Brain (organoid and tissue), 16 donors: ENCODE measurements at places on chromosomes 7 and 10. TPM values are rescaled to one million over a fixed set of nuclear protein-coding genes. Genes with fewer than 3 reads are reported as not detected.
A peak's percentile ranks its signal among the peaks of the same experiment; 100 is the strongest.

Gene PALD1
- 6.4 TPM for polyA plus RNA-seq

Gene ATP6V0E2
- polyA plus RNA-seq: 390 TPM

Gene CNTNAP2
- polyA plus RNA-seq: 145 TPM

Gene SYT15
- 0.51 TPM for polyA plus RNA-seq

Gene INA
- 265 TPM for polyA plus RNA-seq

Gene GOT1
- 101 TPM for polyA plus RNA-seq

Gene SKIDA1
- polyA plus RNA-seq: 0.46 TPM

Gene SH2B2
- polyA plus RNA-seq: 8.3 TPM

Gene HMX3
- 12.9 TPM for polyA plus RNA-seq

- DNase-seq: no peak
Measured at GRCh38 chr10:110704906-110705476, 60.9 kb downstream of the RBM20 start.

DNA sequence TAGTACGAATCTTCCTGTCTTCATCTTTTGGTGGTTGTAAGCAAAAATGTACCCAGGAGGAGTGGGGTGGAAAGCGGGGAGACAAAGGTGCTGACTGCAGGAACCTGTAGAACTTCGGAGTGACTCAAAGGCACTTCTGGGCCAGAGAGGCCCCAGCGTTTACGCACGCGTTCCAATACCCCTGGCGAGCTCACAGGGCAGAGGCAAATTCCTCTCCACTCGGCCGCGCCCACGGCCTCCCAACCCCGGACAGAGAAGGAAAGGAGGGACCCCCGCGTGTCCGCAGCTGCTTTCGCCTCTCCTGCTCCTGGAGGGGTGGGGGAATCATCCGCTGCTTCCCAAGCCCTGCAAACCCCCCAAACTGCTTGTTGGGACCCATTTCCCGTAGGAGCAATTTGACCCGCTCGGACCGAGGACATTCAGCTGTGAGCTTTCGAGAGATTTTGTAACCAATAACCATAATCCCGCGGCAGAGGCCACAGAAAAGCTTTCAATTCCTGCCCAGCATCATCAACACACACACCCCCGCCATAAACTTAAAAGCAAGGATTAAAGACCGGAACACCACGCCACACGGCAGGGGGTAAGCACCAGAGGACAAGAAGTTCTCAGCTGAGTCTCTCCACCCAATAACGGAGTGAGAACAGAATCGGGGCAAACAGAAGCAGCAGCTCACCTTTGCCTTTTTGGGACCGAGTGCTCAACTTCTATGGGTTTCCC is 2.3 kb downstream of the IGF2BP3 start:
- DNase-seq: peak; percentile 19

DNA sequence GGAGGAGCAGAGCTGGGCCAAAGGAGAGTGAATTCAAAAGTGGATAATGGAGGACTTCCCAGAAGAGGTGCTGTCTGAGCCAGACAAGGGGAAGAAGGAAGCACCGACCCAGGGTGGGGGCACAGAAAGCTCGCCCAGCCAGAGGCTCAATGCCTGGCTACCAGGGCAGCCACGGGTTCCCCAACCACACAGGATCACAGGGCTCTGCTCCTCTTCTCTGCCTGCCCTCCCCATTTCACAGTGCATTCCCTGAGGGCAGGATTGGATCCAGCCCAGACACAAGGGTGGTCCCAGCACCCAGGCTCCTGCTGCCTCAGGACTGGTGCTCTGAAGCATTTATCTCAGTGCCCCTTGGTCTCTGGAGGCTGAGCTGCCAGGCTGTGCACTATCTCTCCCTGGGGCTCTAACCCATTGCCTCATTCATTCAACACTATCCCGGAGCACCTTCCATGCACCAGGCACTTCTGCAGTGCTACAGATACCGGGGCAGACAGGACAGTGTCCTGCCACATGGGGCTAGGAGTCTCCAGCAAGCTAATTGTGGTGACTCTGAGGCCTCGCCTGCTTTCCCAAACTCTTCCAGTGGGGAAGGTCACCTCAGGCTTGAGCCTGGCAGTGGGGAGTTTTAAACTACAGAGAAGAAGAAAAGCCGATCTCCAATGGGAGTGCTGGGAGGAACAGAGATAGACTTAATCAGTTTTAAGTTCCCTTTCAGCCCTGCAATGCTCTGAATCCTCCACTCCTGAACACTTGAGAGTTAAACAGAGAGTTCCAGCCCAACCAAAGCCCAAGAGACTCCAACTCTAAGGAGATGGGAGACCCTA is 201.8 kb upstream of the ZMIZ1 start:
- DNase-seq: no peak

- DNase-seq: peak; percentile 65
Measured at GRCh38 chr7:115782696-115783490, 247.7 kb downstream of the TFEC start.

DNA sequence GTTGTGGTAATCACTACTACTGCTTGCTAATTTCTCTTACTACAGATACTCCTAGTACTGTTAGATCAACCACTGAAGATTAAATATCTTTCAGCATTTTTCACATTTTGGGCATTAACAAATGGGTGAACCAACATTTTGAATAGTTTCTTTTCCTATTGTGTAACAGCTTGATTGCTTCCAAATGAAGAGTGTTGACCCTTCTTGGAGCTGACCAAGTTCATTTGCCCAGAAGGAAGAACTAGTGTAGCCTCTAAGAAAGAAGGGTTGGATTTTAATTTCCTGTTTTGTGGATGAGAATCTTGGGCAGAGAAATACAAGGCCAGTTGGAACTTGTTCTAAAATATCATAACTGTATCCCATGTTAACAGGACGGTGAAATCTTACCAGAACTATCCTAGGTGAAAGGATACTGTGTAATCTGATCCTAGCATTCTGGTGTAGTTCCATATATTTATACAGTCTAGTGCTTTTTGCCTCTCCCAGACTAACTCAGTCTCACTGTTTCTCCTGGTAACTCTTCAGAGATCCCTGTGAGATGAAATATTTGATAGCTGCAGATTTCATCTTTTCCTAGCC is 37.3 kb downstream of the SND1 start:
- DNase-seq: no peak

DNA sequence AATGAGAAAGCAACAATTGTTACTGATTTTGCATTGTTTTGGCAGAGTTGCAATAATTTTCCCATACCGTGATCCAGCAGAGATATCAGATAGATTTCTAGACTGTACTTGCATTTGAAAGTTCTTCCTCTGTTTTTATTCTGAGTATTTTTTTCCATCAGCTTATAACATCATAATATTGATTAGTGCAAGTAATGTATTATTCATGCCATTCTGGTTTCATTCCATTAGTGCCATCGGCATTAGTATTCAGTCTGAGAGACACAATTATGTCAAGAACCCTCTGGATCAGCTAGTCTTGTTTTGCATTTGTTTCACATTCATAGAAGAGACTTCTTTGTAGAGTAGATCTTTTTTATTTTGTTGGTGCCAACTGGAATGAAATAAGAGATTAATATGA is 304.0 kb downstream of the BBS9 start:
- peak; percentile 39 for DNase-seq

DNA sequence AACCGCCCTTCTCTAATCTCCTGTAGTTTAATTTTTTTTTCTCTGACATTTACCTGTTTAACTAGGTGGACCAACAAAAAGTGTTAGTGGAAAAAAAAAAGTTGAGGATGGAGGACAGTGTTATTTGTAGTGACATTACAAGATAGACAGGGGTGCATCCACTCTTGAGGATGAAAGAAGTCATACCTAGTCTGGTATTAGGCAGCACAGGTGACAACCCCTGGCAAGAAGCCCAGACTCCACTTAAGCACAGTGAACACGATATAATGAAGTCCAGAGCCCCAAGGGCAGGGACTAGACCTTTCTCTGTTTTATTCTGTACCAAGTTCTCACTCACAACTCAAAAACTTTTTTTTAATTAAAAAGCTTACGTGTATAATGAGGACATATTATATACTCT is 268.4 kb downstream of the GPR37 start:
- DNase-seq: no peak

DNA sequence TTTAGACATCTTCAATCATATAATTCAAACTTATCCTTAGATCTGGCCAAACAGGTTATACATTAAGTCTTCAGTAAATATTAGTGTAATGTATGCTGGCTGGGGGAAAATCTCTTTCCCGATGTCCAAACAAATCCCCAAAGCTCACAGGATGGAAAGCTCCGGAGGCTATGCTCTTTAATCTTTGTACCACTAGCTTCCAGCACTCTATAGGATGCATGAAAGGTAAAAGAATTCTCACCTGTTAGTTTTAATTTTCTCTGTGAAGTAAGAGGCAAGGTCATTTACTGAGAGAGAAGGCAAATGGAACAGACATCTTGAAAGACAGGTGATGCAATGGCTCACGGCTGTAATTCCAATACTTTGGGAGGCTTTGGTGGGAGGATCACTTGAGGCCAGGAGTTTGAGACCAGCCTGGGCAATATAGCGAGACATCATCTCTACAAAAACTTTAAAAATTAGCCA is 99.8 kb upstream of the KIF5B start:
- DNase-seq: no peak

- DNase-seq: no peak
Measured at GRCh38 chr10:71357792-71358265, 38.8 kb downstream of the SLC29A3 start.

GRCh38 chr7:76232698-76233097 is 31.0 kb downstream of the SRRM3 start:
- no peak for DNase-seq

DNA sequence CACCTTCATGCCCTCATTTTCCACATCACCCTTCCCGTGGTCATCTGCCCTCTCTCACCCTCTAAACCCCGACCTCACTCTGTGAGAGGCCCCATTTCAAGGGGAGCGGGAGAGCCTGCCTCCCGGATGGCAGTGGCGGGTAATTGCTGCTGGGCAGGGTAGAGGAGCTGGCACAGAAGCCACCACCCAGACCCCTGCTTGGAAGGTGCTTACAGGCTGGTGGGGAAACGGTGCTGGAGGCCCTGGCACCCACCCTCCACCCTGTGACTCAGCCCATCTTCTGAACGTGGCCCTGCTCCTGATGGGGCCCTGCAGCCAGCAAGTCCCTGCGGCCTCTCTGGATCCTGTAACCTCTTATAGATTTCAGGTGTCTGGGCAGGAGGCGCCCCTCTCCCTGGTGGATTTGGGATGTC is 10.6 kb upstream of the PWWP2B start:
- DNase-seq: no peak

DNA sequence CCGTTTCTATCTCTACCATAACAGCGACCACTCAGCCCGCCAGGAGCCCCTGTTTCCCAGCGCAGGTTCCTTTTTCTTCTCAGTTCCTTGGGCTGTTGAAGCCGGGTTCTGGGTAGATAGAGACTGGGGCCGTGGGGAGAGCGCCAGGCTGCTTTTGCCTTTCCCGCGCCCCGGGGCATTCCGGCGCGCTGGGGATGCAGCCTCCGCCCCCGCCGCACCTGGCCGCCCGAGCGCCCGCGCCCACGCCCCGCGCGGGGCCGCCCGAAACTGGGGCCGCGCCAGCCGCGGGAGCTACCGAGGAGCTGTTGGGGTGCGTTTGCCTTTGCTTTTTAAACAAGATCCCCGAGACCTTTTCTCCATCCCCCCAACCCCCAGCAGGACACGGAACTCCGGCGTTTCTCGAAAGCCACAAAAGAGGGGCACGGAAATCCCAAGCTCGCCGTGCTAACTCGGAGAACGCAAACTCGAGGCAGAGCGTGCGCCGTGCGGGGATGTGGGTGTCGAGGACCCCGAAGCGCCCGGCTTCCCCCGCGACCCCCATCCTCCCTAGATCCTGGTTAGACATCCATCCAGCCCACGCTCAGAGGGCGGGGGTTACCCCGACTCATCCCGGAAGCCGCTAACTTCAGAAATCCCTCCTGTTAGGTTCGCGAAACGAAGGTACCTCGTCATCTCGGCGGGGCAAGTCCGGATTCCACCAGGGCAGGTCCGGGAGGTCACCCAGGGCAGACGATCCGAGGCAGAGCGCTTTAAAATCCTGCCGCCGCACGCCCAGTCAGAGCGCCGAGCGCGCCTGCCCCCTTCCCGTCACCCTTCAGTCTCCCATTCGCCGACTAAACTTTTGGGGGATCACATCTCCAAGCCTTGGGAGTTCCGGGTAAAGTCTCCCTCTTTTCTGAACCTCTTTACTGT is 1.0 kb downstream of the GRM8 start:
- DNase-seq: peak; percentile 47

DNA sequence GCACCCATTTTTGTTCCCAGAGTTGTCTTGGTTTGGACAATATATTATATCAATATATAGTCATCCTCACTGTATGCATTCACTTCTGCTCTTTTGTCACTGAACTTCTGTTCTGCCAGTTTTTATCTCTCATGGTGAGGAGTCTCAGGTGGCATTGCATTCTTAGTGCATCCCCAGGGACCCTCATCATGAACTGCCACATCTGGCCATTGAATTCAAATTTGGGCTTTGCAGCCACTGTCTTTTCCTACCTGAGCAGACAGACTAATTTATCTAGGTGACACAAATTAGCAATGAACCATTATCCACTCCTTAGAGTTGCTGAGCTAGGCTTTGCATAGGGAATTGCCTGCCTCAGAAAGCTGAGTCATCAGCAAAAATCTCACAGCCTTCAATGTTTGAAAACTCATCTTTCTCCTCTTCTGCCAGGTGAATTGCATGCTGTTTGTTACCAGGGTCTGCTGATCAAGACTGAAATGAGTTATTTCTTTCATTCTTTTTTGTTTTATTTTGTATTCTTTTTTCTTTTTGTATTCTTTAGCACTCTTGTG is 316.8 kb upstream of the MTPN start:
- peak; percentile 27 for DNase-seq

- DNase-seq: peak; percentile 23
Measured at GRCh38 chr10:33974976-33975478, 640.6 kb upstream of the NRP1 start.

GRCh38 chr10:70887804-70888800 is at the start of gene PCBD1:
Gene PCBD1, minus strand, starts transcription at chr10:70888565. Its CDS starts 32 bp downstream, at chr10:70888533.
- DNase-seq: peak; percentile 79

DNA sequence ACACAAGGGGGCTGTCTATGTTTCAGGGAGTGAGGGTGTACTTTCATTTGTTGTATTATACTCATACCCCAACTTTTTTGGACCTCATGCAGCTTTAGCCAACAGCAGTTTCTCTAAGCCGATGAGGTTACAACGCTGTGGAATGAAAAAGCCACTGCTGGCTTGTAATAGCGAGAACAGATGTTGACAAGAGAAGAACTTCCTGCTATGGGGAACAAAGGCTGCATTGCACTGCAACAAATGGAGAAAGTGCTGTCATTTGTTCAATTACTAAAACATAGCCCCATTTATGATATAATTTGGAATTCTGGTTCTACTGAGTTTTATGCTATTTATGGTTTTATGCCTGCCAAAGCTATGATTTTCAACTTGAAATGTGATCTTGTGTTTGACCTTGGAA is 104.2 kb upstream of the TMEM72 start:
- no peak for DNase-seq
